ENCODE measurements at places on chromosomes 2 and 18.

- peak; percentile 76 for DNase-seq
These were observed 806 bp downstream of the RFX8 start for GRCh38 chr2:101473911-101474701.

DNA sequence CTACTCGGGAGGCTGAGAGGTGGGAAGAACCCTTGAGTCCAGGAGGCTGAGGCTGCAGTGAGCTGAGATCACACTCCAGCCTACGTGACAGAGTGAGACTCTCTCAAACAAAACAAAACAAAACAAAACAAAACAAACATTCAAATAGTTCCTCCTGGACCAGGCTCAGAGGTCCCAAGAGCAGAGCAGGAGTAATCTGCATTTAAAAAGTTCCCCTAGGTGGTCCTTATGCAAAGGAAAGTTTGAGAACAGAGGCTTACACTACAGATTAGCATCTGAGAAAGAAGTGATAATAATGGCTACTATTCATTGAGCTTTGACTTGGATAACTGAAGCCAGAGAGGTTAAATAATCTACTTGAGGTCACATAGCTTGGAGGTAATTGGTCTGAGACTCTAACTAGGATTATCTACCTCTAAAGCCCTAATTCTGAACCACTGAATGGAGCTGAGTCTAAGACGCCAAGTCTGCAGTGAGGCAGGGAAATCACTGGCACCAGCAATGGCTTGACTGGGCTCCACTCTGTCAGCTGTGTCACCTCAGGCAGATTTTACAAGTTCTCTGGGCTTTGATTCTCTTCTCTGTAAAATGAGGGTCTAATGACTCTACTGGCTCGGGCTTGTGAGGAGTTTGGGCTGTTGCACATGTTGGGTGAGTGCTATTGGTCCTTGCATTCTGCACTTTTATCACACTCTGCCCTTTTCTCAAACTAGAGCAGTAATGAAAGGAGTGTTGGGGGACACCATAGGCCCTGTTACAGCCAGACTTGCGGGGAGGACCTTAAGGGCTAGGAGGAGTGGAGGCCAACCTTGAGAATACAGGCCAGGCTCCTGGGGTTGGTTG is 29.2 kb upstream of the DLX2 start:
- peak; percentile 55 for DNase-seq

- no peak for DNase-seq
These were observed 231.1 kb downstream of the SETBP1 start for GRCh38 chr18:44911773-44912172.

DNA sequence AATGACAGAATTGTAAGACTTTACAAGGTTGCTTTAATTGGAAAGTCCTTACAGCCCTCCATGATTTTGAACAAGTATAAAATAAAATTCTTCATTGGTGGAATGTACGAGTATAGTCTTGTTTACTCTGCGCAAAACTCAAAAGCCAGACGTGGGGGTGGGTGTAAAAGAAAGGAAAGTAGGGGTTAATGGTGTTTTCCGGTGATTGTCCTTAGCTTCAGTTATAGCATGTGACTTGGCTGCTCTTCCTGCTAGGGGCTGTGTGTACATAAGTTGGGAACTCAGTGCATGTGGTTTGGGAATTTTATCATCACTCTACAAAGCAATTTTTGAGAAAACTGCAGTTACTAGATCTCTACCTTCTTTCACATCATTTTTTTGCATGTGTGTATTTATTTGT is 82.4 kb upstream of the CAVIN2 start:
- DNase-seq: no peak

- no peak for DNase-seq
These were observed 37.9 kb downstream of the GALNT1 start for GRCh38 chr18:35619464-35619863.

DNA sequence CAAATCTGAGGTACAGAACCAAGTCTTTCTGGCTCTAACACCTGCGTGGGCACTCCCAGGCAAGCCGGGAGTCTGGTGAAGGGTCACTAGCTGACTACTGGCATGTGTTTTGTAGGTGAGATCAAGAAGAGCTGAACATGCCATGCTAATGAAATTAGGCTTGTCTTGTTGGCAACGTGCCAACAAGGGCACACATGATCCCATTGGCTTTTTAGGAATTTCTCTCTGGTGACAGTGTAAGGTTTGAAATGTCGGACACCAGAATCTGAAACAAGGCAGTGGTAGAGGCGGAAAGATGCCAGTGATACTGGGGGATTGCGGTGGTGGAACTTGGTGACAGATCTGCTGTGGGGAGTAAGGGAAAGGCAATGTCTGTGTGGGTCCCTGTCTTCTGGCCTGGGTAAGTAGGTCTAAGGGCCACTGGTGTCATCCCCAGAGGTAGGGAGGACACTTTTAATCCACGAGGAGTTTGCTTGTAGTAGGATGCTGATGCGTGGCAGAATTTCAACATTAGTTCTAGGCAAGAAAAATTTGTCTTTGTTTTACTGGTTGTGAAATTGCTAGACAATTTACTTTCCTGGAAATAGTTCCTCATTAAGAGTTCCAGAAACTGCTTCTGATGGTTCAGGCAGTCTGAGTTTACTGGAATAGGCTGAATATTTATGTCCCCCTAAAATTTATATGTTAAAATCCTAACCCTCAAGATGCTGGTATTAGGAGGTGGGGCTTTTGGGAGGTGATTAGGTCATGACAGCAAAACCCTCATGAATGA is 52.6 kb upstream of the ACMSD start:
- no peak for DNase-seq

- DNase-seq: peak; percentile 41
These were observed 90.2 kb downstream of the ZFP36L2 start for GRCh38 chr2:43136011-43136799.

DNA sequence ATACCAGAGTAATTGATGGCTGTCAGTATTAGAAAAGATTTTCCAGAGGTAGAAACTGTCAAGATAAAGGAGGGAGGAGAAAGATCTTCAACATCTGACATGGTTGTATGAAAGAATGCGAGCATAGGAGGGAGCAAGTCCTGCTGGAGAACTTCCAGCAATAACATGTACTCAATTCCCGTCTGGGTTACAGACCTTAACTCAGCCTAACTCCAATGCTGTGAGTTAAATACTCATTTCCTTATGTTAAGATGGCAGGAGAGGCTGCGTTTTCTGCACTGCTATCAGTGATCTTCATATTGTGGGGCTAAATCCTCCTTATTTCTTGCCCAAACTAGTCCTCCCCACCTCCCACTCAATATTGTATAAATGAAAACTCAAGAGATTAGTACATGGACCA is 6.7 kb upstream of the CERS6 start:
- DNase-seq: no peak

GRCh38 chr2:18345848-18346247 is 214.6 kb downstream of the RDH14 start:
- no peak for DNase-seq

- no peak for DNase-seq
These were observed 127.4 kb upstream of the CTDP1 start for GRCh38 chr18:79552140-79552631.

- DNase-seq: no peak
These were observed 4.0 kb downstream of the NRXN1 start for GRCh38 chr2:51027968-51028367.

DNA sequence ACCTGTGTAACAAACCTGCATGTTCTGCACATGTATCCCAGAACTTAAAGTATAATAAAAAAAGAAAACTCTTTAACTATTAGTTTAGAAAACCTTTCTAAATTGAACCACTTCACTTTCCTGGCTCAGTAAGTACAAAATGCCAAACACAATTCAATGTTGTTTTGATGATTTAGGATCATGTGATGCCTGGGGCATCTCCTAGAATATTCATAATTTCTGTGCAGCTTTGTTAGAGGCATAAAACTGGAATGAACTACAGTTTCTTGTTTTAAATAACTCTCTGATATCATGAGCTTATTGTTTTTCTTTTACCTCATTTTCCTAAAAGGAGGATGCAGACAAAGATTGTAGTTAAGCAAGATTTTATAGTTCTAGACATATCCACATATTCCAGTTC is 139.0 kb upstream of the SESTD1 start:
- no peak for DNase-seq

- DNase-seq: no peak
These were observed 68.1 kb upstream of the SPTBN1 start for GRCh38 chr2:54388076-54388475.

DNA sequence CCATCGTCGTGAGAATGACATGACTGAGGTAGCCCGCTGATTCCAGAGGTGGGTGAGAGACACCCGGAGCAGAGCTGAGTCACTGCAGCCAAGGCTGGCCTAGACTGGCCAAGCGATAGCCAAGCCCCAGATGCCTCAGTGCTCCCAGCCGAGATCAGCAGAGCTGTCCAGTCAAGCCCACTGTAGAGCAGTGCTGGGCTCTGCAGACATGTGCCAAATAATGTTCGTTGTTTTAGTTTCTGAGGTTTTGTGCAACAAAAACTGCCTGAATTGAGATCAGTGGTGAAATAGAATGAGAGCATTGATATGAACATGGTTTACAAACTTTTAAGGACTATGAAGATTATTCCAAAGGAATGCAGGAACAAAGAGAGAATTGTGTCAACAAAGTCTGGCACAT is 42.1 kb downstream of the INSIG2 start:
- no peak for DNase-seq

DNA sequence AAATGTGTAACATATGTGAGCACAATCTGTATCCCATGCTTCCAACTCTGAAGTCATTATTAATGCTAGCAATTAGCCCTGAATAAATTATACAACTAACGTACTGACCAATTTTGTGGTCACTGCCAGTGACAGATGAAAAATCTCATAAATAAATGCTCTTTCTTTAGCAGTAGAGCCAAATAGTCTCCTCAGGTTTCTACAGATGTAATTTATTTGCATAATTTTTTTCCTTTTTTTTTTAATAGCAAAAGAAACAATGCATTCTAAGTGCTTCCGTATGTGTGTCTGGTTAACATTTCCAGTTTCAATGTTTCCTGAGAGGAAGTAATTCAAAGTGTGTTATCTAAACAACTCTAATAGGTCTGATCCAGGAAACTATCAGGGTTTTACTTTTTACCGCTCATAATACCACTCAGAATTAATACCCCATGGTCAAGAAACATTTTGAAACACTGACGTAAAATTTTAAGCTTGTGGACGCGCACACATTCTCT is 108.4 kb downstream of the MEP1B start:
- DNase-seq: no peak

GRCh38 chr2:74333175-74333574 is 10.0 kb downstream of the SLC4A5 start:
- DNase-seq: no peak

DNA sequence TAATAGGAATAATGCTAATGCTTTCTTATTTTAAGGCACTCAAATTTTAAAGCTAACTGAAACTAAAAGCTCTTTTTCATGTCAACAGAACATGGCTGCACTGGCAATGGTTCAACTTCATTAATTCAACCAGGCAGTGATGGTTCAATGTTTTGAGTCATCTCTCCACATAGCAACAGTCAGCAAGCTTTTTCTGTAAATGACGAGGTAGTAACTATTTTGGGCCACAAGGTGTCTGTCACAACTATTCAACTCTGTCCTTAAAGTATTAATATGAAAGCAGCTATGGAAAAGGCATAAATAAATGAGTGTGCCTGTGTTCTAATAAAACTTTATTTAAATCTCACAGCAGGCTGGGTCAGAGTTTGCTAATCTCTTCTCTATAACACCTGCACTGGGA is 1425.6 kb upstream of the PIK3C3 start:
- no peak for DNase-seq

GRCh38 chr2:239401067-239401880 is 454 bp upstream of the HDAC4 start:
- DNase-seq: peak; percentile 99

- no peak for DNase-seq
These were observed 102.8 kb upstream of the MAP2 start for GRCh38 chr2:209321076-209321475.

GRCh38 chr2:149597050-149597667 is 9.6 kb upstream of the MMADHC start:
- no peak for DNase-seq

DNA sequence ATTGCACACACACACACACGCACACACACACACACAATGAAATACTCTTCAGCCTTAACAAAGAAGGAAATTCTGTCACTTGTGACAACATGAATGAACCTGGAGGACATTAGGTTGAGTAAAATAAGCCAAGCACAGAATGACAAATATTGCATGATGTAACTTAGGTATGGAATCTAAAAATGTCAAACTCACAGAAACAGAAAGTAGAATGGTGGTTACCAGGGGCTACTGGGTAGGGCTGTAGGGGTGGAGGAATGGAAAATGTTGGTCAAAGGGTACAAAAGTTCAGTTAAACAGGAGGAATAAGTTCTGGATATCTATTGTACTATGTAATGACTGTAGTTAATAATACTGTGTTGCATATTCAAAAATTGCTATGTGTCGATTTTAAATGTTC is 29.5 kb downstream of the SCN2A start:
- no peak for DNase-seq

- DNase-seq: no peak
These were observed 785.5 kb upstream of the HS6ST1 start for GRCh38 chr2:129103936-129104878.
